Fibroblast of skin of right quadriceps (primary cell): ENCODE measurements at places on chromosomes 6 and 20.

GRCh38 chr6:7787137-7787608, 61.3 kb downstream of the BMP6 start:
- DNase-seq = peak; percentile 91

DNA sequence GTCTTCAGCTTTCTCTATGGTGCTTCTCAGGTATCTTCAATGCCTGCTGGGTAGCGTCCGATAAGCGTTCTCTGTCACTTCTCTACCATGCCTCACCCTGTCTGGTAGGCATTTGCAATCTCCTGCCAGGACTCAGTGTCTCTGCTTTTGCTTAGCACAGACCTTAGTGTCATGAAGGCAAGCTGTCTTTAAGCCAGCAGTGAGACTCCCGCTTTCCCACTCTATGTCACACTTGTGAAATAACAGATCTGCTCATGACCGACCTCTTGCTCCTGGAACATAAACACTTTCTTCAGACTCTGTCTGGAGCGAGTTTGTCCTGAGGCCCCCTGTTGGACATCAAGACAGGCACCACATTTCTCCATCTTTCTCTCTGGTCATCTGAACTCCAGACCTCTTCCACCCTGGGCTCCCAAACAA, 17.0 kb downstream of the ADGRB3 start:
- no peak for DNase-seq

GRCh38 chr6:14943116-14943515, 302.8 kb upstream of the JARID2 start:
- no peak for DNase-seq

DNA sequence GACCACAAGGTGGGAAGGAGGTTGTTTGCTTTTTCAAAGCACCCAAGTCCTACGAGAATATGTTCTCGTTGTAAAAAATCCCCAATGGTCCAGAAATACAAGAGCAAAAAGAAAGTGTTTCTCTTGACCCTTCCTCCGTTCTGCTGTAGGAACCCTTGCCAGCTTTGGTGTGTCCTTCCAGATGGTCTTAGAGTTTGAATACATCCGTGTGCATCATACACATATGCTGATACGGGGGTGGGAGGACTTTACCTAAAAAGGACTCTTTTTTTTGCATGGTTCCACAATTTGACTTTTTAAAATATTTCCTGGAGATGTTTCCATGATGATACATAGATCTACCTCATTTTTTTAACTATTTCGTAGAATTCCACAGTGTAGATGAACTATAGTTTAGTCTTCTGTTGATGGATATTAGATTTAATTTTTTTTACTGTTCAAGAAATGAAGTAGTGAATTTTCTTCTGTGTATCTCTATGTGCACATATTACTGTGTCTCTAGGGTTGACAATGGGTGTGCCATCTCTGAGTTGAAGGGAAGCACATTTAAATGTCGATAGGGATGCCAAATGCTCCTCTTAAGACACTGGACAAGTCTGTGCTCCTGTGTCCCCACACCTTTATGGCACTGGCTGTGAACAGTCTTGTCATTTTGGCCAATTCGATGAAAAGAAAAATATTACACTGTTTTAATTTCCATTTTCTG, 182.1 kb upstream of the SNX9 start:
- peak; percentile 20 for DNase-seq

DNA sequence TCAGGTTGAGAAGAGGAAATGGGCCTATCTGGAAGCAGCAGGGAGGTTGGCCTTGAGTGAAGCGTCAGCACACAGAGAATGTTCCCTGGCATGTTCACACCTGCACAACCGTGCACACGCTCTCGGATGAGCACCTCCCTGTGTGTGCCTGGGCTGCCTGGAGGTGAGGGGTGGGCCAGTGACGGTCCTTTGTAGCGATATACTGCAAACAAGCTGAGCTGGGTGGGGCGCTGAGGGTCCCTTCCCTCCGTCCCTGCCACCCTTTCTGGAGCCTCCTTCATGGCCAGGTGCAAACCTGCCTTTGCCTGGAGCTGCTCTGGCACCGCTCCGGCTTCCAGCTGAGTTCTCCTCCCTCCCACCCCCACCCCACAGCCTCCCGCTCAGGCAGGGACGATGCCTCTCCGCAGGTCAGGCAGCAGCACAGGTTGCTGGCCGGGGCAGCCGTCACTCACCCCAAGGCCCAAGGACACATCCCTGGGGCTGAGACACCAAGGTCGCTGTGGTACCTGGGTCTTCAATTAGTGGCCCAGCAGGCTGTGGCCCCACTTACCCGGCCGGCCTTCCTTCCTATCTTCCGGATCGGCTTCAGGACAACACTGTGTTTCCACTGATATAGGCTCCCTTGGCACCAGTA, 111.6 kb downstream of the ERMARD start:
- no peak for DNase-seq

GRCh38 chr6:154156135-154156896, 117.3 kb downstream of the OPRM1 start:
- DNase-seq = peak; percentile 48

GRCh38 chr6:159844737-159845645, 44.9 kb downstream of the PNLDC1 start:
- DNase-seq = no peak

DNA sequence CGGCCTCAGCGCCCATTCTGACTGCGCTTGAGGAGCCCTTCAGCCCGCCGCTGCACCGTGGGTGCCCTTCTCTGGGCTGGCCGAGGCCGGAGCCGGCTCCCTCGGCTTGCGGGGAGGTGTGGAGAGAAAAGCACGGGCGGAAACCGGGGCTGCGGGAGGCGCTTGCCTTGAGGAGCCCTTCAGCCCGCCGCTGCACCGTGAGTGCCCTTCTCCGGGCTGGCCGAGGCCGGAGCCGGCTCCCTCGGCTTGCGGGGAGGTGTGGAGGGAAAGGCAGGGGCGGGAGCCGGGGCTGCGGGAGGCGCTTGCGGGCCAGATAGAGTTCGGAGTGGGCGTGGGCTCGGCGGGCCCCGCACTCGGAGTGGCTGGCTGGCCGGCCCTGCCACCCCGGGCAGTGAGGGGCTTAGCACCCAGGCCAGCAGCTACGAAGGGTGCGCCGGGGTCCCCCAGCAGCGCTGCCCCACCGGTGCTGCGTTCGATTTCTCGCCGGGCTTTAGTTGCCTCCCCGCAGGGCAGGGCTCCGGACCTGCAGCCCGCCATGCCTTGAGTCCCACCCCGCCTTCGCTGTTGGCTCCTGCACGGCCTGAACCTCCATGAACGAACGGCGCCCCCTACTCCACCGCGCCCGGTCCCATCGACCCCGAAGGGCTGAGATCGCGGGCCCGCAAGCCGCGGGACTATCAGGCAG, 45.7 kb upstream of the MCUR1 start:
- DNase-seq = no peak

- no peak for DNase-seq
Observed at GRCh38 chr6:39951716-39952115, 17.5 kb upstream of the MOCS1 start.

DNA sequence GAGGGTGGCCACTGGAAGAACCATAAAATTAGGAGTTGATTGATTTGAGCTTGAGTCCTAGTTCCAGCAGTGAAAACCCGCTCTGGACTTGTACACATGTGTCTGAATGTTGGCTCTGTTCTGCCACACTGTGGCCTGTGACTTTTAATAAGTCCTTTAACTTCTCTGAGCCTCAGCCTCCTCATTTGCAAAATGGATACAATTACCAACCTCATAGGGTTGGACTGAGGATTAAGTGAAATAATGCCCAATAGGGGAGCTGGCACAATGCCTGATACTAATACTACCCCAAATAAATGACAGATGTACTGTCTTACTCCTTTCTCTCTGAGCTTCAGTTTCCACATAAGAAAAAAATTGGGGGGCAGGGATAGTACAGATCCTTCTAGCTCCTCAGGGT, 92.6 kb upstream of the RIPOR2 start:
- DNase-seq = no peak

- DNase-seq = no peak
Observed at GRCh38 chr6:94127716-94128115, 708.4 kb upstream of the EPHA7 start.

GRCh38 chr6:157941101-157941863, 40.4 kb upstream of the SYNJ2 start:
- DNase-seq = no peak

DNA sequence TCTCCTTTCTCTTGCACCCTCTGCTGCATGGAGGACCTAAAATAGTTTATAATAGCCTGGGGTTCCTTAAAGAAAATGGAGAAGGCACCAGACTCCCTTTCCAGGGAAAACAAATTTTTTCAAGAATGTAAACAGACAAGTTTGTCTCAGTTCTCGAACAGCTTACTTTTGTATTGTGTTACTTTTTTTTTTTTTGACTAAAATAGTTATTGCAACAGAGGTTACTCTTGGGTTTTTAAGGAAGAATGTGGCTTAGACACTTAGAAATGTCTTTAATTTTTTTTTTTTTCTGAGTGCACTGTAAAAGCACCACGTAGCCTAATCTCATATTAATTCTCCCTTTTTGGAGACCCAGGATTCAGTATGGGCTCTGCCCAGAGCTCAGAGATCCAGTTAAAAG, 148.7 kb upstream of the CARMIL1 start:
- no peak for DNase-seq

DNA sequence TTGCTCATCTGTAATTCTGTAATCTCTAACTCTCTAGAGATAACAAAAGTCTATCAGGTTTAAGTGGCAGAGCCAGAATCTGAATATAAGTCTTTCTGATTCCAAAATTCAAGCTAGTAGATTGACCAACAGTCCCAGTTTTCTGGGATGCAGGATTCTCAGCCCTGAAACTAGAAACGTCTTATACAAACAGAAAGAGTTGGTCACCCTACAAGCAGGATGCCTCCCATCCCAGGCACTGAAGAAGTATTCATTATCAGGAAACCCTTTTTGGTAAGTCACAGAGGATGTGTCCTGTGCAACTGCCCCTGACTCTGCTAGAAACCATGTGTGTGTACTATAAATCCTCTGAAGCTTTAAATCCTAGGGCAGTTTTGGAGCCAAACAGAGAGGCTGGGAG, 135.0 kb downstream of the CARMIL1 start:
- no peak for DNase-seq

DNA sequence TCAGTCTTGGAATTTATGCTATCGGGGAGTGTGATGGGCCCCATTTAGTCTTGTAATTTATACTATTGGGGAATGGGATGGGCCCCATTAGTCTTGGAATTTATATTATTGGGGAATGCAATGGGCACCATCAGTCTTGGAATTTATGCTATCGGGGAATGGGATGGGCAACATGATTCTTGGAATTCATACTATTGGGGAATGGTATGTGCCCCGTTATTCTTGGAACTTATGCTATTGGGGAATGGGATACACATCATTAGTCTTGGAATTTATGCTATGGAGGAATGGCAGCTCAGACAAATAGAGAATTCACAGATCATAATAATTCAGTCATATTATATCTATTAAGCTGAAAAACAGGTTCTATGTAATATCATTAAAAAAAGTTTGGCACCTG, 300.3 kb downstream of the SMOC2 start:
- no peak for DNase-seq
